ENCODE measurements at places on chromosomes 5 and 9.
A peak's percentile ranks its signal among the peaks of the same experiment; 100 is the strongest.

DNA sequence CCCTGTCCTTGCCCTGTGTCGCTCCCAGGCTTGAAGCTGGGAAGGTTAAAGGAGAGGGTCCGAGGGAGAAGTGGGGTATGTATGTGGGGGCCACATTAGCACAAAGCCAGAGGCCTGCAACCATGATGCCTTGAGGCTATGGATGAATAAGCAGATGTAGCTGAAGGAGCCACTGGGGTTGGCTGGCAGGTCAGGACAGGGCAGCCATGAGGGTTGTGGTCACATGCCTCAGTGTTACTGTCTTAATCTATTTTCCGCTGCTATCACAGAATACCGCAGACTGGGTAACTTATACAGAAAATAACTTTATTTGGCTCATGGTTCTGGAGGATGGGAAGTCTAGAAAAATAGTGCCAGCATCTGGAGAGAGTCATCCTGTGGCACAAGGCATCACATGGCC is 9.2 kb upstream of the GRHPR start:
- DNase-seq = no peak

DNA sequence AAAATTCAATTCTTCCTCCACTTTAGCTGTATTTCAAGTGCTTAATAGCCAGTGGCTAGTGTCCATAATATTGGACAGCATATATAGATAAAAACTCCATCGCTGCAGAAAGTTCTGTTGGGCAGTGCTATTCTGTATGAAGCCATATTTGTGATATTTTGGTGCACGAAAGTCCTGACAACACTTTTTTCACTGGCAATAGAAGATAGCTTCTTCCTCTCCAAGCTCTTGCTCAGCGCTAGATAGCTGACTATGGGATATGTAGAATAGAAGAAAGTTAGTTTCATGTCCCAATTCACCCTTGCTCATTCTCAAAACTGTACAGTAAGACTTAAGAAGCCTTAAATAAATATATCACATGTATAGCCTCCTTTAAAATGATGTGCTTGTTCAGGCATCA is 269.9 kb downstream of the TLR4 start:
- no peak for DNase-seq

- no peak for DNase-seq
These were observed 52.6 kb upstream of the ATP10B start for GRCh38 chr5:160904591-160904990.

DNA sequence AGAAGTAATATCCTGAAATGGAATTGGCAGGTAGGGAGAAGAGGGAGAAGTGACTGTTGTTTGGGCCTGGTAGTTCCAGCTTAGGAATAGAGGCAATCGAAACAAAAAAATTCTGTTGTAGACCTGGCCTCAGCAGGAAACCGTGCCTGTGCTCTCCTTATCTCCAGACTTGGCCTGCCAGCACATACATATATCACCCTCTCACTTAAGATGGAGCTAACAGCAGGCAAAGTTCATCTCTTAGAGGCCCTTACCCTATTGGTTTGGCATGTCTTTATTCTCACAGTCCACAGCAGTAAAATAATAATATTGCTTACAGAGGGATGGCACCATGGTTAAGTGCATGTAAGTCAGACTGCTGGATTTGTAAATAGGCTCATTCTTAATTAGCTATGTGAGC is 19.6 kb upstream of the TNC start:
- no peak for DNase-seq

DNA sequence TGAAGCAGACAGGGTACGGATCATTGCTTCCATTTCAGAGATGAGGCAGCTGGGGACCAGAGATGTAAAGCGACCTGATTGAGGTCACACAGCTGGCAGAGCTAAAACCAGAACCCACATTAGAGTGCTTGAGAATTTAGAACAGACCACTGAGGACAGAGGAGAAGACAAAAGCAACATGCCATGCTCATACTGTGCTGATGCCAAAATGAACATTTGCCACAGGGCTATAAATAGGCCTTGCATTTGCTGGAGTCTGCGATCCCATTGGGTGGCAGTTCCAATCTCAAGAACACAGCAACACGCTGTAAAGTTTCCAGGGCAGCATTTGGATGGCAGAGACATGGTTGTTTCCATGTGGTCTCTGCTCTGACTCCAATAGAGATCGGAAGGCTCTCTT is 222.4 kb upstream of the TBC1D2 start:
- no peak for DNase-seq

DNA sequence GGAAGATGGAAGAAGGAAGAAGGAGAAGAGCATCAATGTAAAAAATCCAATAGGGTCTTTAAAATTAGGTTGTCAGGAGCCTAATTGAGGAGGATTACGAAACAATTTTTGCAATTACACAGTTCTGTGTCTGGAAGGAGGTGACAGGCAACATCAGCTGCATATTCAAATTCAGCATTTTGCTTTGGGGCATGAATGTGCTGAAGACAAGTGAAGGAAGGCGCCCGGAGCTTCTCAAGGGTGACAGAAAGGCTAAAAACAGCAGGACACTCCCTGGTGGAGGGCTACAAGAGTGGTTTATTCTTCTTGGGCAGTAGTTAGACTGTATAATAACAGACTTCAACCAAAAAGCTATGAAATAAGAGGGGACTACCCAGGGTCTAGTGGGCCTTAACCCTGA is 188.3 kb downstream of the BRINP1 start:
- no peak for DNase-seq

GRCh38 chr9:23774266-23774665 is 51.8 kb downstream of the ELAVL2 start:
- DNase-seq = no peak

DNA sequence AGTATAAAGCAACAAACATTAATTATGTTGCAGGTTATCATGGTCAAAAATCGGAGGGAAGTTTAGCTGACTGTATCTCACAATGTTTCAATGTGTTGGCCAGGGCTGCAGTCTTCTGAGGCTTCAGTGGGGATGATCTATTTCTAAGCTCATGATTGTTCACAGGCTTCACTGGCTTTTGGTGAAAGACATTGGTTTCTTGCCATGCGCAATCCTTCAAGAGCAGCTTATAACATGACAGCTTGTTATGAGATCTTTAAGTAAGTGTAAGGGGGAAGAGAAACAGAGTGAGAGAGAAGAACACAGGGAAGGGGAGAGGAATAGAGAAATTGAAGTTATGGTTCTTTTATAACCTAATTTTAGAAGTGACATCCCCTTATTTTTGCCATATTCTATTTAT is 385.9 kb upstream of the CHD1 start:
- DNase-seq = no peak

- DNase-seq = no peak
These were observed 1864.1 kb downstream of the EFNA5 start for GRCh38 chr5:105806596-105806995.

DNA sequence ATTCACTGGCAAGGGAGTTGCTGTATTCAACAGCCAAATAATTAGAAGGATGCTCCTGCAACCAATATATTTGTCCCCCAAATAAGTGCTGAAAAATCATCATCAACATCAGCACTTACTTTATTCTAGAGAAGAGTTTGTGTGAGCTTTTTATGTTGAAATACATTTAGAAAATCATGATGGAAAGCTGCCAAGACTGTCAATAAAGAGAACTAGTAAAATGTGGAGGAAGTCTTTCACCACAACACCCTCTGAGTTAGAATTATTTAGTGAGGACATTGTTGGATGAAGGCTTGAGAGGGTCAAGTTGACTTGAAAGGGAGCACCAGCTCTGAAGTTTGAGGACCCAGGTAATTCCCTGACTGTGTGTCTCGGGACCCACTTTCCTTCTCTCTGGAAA is 100.2 kb upstream of the TBCA start:
- DNase-seq = no peak

DNA sequence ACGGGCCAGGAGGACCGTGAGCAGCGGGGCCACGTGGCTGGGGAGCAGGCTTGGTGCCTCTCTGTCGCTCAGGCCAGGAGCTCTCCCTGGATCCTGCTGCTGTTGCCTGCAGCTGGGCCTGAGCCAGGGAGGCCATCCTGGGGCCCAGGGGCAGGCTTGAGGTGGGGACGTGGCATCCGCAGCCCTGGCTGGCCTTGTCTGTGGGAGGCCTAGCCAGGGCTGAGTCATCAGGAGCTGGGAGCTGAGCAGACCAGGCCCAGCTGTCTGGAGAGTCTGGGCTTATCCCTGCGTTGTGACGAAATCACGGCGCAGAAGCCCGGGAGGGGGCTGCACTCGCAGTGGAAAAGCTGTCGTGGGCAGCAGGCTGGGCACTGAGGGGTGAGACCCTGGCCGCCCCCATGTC is 138.8 kb upstream of the COL5A1 start:
- no peak for DNase-seq

DNA sequence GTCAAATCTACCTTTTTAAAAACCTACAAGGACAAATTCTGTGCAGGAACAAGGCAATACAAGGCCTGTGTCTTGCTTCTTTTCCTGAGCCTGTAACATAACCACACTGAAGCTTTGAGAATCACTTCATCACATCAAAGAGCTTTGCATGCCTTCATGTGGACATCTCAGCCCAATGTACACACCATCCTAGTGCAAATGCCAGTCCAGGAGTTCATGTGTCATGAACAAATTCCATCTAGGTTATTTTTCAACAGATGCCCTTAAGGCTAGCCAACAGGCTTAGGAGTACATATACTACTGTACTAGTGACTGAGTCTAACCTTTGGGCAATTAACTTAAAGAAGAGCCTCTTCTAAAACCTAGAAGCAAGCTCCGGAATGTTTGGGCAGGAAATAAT is 106.4 kb downstream of the CDH10 start:
- peak; percentile 13 for DNase-seq

DNA sequence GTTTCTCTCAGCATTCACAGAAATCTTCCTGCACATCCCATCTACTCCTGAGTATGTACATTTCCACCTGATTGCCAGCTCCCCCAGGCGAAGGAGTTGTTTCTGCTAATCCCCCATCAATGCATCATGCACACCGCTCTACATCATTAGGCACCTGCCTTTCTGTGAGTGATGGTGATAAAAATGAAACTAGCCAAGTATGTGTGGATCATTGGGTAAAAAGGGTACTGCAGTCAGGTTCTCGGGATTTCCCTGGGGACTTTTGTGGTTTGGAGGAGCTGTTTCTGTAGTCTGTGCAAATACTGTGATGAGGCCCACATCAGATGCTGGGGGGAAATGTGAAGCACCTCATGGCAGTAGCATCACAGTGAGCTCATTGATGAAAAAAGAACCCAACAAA is 30.4 kb downstream of the CAMK4 start:
- DNase-seq = no peak

DNA sequence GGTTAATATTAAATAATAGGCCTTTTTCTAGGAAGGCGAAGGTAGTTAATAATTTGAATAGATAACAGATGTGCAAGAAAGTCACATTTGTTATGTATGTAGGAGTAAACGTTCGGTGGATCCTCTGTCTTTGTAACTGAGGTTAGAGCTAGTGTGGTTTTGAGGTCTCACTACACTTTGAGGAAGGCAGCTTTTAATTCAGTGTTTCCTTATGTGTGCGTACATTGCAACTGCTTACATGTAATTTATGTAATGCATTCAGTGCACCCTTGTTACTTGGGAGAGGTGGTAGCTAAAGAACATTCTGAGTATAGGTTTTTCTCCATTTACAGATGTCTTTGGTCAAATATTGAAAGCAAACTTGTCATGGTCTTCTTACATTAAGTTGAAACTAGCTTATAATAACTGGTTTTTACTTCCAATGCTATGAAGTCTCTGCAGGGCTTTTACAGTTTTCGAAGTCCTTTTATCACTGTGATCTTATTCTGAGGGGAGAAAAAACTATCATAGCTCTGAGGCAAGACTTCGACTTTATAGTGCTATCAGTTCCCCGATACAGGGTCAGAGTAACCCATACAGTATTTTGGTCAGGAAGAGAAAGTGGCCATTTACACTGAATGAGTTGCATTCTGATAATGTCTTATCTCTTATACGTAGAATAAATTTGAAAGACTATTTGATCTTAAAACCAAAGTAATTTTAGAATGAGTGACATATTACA is 45.7 kb downstream of the TGFBR1 start:
- DNase-seq = no peak

DNA sequence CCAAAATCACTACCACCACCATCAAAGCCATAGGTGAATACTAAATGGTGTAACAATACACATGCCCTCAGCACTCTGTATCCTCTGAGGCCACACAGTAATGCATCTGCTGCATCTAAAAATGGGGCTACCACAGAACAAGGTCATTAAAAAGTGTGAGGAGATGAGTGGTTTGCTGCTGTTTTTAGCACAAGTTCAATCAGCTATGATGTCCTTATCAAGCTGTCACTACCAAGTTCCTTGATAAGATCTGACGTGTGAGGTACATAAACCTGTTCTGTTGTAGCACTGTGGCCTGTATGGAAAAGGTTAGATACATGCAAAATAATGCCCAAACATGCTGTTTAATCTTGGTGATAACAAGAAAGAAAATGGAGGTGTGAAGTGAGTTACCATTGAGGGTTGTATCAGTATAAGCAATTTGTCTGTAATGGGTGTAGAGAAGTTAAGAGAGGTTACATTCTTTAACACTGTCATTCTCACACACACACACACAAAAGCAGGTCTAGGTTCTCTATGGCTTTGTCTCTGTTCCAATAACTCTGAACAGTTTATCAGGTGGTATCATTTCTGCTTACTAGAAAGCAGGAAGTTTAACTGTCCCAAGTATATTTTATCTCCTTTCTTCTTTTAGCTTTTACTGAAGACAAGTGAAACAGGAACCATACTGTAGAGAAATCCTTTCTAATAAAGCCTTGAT is 252.9 kb downstream of the CWC27 start:
- DNase-seq = no peak

All from T47D (cell line).